ENCODE measurements at places on chromosomes 3 and 15.

GRCh38 chr3:158109295-158109803 is 540 bp upstream of the RSRC1 start:
- DNase-seq, result no peak

DNA sequence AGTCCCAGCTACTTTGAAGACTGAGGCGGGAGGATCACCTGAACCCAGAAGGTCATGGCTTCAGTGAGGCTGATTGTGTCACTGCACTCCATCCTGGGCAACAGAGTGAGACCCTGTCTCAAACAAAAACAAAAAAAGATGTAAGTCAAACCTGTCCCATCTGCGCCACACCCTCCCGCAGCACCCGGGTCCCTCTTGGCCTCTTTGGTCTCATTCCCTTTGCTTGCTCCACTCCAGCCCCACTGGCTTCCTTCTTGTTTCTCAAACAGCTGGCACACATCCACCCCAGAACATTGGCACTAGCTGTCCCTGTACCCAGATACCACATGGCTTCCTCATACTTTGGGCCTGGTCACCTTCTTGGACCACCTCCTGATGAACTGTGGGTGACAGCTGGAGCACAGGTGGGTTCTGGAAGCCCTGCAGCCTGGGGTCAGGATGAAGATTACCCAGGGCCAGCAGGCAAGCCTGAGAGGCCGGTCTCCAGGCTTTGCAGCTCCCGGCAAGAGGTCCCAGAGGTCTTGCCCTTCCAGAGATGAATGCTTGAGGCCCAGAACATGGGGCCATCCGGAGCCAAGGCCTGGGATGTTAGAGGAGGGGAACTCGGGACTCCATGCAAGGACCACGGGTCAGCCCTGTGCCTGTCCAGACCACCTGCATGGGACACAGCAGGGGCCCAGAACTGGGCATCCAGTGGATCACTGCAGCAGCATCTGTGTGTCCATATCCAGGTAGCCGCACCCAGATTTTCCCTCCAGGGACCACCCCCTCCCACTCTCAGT is 10.9 kb upstream of the GATA2 start:
- DNase-seq, result no peak

GRCh38 chr3:44883999-44884431 is 9.6 kb downstream of the TGM4 start:
- no peak for DNase-seq

GRCh38 chr15:34818526-34818925 is 23.2 kb upstream of the ACTC1 start:
- no peak for DNase-seq

GRCh38 chr15:64112073-64112772 is 16.4 kb downstream of the SNX1 start:
- no peak for DNase-seq

- DNase-seq, result no peak
These were observed 39.1 kb upstream of the LRTM1 start for GRCh38 chr3:54966979-54967378.

GRCh38 chr3:69944931-69945493 is 54.5 kb upstream of the SAMMSON start:
- no peak for DNase-seq

GRCh38 chr3:74403307-74403706 is 211.2 kb downstream of the CNTN3 start:
- no peak for DNase-seq

DNA sequence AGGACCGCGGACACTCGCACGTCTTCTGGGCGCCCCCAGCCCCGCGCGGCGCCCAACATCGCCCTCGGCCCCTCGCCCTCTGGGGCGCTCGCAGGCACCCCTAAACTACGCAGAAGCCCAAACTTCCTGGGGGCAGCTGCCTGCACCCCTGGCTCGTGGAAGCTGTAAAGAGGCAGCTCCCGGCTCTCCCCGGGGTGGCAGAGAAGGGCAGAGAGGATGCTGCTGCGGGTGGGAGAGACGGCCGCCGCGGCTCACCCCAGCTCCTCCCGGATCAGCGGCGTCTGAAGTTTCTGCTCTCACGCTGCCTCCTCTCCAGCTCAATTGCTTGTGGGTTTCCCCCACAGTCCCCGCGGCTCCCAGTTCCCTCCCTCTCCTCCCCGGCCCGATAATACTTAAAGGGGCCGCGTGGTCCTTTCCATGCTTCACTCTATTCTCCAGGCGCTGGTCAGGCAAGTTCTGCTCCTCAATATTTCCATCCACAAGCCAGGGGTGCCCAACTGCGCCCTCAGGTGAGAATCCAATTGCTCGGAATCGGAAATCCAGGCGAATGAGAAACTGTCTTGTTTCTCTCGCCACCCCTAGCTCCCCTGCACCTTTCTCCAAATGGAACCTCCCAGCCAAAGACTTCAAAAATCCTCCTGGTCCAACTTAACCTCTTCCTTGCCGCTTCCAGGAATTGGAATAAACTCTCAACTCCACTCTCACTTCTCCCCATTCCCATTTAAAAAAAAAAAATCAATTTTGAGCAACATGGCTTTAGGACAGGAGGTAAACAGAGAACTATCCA is 748.5 kb downstream of the ROBO1 start:
- DNase-seq, result peak; percentile 79

DNA sequence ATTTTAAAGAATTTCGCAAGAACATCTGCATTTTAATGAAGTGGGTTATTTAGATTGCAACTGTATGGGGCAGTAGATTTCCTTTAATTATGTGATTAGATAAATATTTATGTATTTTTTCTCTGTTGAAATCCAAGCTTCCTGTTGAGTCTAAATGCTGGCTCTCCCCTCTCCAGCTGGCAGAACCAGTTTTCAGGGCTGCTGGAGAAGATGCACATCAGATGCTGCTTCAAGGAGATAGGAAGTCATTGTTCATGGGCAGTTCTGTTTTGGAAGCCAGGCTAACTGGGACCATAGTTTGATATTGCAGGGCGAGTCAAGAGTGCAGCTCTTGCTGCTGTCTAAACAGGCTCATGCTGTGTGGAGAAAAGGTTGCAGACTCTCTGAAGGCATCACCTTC is 97.4 kb downstream of the SLC9A9 start:
- DNase-seq, result no peak

DNA sequence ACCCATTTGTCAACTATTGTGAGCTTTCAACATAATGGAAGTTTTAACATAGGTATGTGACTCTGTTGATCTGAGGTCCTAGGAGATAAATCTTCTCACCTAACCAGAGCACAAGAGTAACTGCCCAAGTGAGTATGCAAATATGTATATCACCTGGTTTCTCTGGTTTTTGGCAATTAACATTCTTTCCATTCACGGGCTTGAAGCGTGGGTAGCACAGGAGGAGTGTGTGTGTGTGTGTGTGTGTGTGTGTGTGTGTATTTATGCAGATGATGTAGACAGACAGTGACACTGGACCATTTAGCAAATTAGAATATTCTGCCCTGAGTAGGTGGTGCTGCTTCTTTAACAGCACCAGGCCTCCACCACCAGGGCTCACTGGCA is 15.0 kb downstream of the EPHB1 start:
- DNase-seq, result no peak

- no peak for DNase-seq
These were observed 252.2 kb downstream of the FAM43A start for GRCh38 chr3:194937882-194938321.

DNA sequence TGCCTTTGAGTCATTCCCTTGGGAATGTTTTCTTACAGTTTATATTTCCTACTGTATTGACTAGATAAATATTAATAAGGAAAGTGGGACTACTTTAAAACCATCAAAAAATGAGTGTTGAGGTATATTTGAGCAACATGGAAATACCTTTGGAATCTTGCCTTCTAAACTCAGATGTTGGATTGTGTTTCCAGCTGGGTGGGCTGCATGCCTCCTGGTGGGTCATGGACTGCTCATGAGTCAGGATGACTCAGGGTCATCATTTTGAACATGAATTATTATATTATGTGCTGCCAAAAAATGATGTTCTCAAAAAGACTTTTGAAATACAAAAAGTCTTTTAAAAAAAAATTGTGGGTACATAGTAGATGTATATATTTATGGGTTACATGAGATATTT is 41.1 kb upstream of the APH1B start:
- no peak for DNase-seq

DNA sequence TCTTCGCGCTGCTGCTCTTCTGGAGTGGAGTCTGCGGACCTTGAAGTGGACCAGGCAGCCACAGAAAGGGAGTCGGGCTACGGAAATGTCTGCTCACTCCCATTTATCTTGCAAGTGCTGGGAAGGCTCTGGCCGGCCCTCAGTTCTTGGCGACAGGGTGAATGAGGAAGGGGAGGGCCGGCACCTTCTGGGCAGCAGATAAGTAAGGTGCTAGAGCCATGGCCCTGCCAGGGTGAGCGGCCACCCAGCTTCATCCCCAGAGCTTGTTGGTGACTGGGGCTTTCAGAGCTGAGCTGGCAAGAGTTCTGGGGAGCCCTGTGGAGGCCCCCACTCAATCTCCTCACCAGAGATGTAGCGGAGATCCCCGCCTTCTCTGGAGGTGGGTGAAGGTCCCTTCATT is 103.5 kb downstream of the ASB7 start:
- no peak for DNase-seq

DNA sequence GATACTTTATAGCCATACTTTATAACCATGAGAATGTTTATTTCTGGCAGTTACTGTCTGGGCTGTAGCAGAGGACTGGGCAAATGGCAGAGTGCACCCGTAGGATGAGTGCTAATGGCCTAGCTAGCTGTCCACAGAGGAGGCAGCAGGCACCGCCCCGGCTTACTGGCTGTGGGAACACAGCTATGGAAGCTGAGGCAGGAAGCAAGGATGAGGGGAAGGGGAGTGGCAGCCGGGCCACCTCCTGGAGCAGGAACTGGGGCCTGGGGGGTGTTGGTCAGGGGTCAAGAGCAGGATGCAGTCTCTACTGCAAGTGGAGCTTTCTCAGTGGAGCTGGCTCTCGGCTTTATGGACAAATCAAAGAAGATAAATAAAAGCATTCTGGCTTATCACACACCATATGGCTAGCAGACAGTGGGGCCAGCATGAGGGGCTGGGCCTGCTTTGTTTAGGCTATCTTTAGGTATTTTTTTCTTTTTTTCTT is 316.8 kb upstream of the CTDSPL start:
- no peak for DNase-seq

- DNase-seq, result no peak
These were observed 32.7 kb upstream of the FAM98B start for GRCh38 chr15:38421069-38421690.

GRCh38 chr3:140238646-140239314 is 303.8 kb downstream of the CLSTN2 start:
- no peak for DNase-seq

GRCh38 chr3:32443478-32443877 is 51.8 kb downstream of the CMTM7 start:
- DNase-seq, result no peak

DNA sequence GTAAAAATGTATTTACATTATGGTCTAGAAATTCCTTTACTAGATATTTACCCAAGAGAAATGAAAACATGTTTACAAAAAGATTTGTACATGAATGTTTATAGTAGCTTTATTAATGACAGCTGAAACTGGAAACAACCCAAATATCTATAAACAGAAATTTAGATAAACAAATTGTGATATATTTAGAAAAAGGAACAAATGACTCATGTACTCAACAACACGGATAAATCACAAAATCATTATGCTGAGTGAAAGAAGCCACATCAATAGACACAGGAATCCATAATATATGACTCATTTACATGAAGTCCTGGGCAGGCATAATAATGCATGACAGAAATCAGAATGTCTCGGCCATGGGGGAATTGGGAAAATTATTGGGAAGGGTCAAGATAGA is 1020.2 kb downstream of the SQOR start:
- no peak for DNase-seq

- no peak for DNase-seq
These were observed 28.3 kb downstream of the SRP14 start for GRCh38 chr15:40010686-40011085.

- DNase-seq, result no peak
These were observed 322.5 kb upstream of the COL8A1 start for GRCh38 chr3:99315896-99316295.

GRCh38 chr3:72080095-72080494 is 295.1 kb upstream of the PROK2 start:
- no peak for DNase-seq

- DNase-seq, result no peak
These were observed 522 bp upstream of the LMLN start for GRCh38 chr3:197959500-197959890.

- no peak for DNase-seq
These were observed 11.8 kb downstream of the MBNL1 start for GRCh38 chr3:152280539-152280938.

DNA sequence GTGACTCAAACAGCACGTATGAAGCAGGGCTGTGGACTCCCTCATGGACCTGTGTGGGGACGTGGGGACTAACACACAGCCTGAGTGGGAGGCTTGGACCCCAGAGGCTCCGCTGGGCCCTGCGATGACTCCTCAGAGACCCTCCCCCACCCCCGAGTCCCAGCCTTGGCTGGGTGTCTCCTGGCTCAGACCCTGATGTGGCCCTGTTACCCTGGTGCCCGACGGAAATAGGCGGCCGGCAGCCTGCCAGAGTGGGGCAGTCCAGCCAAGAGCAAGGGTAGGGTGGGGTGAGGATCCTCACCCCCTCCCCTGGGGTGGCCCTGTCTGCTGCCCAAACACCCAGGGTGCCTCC is 15.3 kb downstream of the TNK2 start:
- DNase-seq, result no peak

DNA sequence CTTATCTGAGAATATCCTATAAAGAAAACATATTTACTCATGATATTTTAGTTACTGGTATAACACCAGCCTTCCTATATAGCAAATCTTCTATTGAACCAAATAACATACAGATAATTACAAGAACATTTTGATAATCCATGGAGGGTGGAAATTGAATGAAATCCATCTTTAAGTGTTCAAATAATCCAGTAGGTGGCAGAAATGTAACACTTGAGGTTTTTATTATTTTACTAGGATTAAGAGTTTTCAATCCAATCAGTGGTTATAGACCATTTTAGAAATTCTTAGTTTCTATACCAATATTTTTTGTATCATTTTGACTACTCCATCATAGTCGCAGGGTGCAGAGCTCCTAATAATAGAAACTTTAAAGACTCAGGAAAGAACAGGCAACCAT is 101.9 kb upstream of the KCNH8 start:
- DNase-seq, result no peak

- DNase-seq, result no peak
These were observed 40.4 kb downstream of the CCR3 start for GRCh38 chr3:46282696-46283095.

Measured in NCI-H2227 treated with DMSO at 0.1 percent for 48 hours (cell line).